ENCODE measurements at places on chromosomes 7 and 10.

GRCh38 chr7:47538846-47539311 is 43.0 kb downstream of the TNS3 start:
- no peak for DNase-seq

- no peak for DNase-seq
Measured at GRCh38 chr10:26858707-26859034, 2.1 kb downstream of the ABI1 start.

- DNase-seq = no peak
Measured at GRCh38 chr10:117318909-117319308, 56.3 kb downstream of the PDZD8 start.

DNA sequence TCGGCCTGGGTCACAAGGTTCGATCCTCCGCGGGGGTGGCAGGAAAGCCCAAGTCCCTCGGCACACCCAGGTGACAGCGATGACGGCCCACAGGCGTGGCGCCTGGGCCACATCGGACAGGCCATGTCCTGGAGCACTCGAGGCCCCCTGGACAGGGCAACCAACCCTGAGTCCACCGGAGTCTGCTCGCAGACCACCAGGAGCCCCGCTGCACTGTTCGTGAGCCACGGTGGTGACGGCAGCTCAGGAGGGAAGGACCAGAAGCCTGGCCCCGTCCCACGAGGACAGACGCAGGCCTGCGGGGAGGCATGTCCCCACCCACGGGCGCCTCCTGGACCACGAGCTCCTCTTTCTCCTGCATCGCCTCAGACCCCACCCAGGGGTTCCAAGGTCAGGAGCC is 22.4 kb upstream of the GPR146 start:
- DNase-seq = no peak

GRCh38 chr10:12644380-12645144 is 295.2 kb downstream of the CAMK1D start:
- no peak for DNase-seq

DNA sequence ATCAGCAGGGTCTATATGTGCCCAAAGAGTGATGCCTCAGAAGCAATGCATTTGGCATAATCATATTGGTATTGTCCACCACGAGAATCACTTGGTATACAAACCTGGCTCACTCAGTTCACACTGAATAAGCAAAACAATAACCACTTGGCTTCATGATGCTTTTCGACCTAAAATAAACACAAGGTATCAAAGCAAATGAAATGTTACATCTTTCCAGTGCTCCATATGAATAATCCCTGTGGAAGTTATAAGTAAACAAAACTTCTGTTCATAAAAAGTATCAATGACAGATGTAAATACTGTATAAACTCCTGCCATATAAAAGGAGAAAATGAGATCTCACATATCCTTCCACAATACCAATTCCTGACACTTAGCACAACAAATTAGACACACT is 29.8 kb upstream of the EBLN1 start:
- no peak for DNase-seq

DNA sequence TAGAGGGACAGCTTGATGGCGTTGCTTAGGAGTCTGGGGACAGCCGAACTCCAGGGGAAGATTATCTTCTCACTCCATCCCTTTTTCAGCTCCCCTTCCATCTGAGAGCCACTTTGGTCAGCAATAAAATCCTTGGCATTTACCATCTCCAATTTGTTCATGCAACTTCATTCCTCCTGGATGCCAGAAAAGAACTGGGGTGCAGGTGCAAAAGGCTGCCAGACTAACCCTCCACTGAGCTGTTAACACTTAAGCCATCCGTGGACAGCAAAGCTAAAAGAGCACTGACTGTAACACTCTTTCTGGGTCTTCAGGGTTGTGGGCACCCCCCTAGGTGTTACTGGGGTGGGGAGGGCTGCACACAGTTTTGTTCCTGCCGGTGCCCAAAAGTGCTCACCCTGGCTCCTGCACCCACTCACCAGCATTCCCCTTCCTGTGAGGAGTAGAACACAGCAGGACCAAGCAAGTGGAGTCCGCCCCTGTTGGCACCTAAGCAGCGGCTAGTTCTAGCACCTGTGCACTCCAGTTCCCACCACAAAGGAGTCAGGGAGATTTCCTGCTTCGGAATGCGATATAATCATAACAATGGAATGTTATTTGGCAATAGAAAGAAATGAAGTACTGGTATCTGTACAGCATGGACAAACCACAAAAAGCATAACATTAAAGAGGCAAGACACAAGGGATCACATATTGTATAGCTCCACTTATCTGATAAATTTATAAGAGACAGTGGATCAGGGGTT is 95.1 kb downstream of the NPY start:
- DNase-seq = peak; percentile 56

DNA sequence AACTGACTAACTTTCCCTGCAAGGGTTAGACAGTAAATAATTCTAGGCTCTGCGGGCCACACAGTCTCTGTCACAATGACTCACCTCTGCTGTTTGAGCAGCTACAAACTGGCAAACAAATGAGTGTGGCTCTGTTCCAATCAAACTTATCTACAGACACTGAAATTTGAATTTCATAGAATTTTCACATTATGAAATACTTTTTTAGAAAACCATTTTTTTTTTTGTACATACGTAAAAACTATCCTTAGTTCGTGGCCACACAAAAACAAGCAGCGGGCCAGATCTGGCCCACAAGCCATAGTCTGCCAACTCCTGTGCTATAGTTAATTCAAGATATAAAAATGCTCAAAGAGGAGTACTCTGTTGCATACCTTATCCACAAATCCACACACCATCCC is 32.6 kb downstream of the PIP4K2A start:
- DNase-seq = no peak

DNA sequence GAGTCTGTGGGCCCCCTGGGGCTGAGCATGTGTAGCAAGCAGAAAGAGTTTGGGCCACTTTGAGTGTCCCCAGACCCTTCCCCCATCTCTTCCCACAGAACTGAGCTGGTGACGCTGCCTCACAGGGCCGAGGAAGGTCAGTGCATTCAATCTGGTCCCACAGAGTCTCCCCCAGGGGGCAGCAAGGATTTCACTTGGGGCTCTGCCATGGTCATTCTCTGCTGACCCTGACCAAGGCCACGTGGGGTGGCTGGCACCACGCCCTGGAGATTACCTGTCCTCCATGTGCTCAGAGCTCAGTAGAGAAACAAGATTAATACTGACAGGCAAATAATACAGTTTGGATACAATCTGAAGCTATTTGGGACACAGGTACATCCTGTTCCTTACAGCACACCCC is 30.2 kb downstream of the ADRA2A start:
- no peak for DNase-seq

- DNase-seq = no peak
Measured at GRCh38 chr7:63012633-63013183, 985.9 kb upstream of the ZNF722 start.

DNA sequence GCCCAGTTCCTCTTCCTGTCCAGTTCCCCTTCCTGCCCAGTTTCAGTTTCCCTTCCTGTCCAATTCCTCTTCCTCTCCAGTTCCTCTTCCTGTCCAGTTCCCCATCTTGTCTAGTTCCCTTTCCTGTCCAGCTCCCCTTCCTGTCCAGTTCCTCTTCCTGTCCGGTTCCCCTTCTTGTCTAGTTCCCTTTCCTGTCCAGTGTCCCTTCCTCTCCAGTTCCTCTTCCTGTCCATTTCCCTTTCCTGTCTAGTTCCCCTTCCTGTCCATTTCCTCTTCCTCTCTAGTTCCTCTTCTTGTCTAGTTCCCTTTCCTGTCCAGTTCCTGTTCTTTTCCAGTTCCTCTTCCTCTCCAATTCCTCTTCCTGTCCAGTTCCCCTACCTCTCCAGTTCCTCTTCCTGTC is 68.1 kb upstream of the ADCY1 start:
- DNase-seq = no peak

DNA sequence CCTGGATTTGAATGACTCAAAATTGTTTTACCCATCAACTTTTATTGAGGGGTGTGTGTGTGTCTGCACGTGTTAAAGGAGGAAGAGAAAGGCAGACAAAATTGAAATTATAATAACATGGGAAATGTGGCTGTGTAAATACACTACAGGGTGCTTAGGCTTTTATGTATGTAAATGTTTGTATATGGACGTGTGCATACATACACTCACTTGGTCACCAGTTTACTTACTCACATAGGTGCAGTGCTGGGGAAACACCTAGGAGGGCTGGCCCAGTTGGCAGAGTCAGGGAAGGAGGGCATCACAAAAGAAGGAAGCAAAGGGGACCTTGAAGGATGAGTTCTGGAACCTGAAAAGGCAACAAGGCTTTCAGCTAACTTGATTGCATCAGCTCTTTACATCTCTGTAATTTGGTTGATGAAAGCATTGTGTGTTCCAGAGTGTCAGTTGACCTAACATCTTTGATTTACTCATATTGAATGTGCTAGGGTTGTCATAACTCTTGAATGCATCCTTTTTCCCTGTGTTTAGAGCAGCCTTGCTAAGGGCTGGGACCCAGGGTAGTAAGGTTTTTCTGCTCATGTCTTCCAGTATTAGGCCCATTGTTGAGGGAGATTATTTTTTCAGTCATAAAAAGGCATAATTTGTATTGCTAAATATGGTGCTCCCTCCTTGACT is 10.2 kb downstream of the WDR11 start:
- no peak for DNase-seq
